ENCODE measurements at places on chromosomes 16 and 17. TPM values are rescaled to one million over a fixed set of nuclear protein-coding genes. Genes with fewer than 3 reads are reported as not detected.

CLEC3A gene
- polyA plus RNA-seq = 0.36 TPM

CTRL gene
- polyA plus RNA-seq = 0.87 TPM

WDR90 gene
- polyA plus RNA-seq = 43.9 TPM

KRTAP9-2 gene
- not detected for polyA plus RNA-seq

TEX14 gene
- polyA plus RNA-seq = 0.33 TPM

CCL22 gene
- 0.30 TPM for polyA plus RNA-seq

PPP1R27 gene
- polyA plus RNA-seq = 0.21 TPM

MC1R gene
- 9.4 TPM for polyA plus RNA-seq

SNAI3 gene
- 1.1 TPM for polyA plus RNA-seq

IGF2BP1 gene
- polyA plus RNA-seq = 30.7 TPM

LLGL1 gene
- 16.1 TPM for polyA plus RNA-seq

MT4 gene
- not detected for polyA plus RNA-seq

PRAC1 gene
- polyA plus RNA-seq = not detected

CTRB1 gene
- polyA plus RNA-seq = not detected

KRT12 gene
- 0.16 TPM for polyA plus RNA-seq

PRR35 gene
- not detected for polyA plus RNA-seq

STARD3 gene
- polyA plus RNA-seq = 57.9 TPM

NOG gene
- polyA plus RNA-seq = 3.0 TPM

Measured in large intestine (tissue), 12 donors.